ENCODE measurements at places on chromosomes 1 and 21. TPM values are rescaled to one million over a fixed set of nuclear protein-coding genes. Genes with fewer than 3 reads are reported as not detected.

GRCh38 chr1:10950316-10951172 is 61.9 kb upstream of the TARDBP start:
- H3K4me1 ChIP-seq, result peaks cover 6% of the 10 kb centered on the region
- DNase-seq, result no peak
- no peak overlapping the region for H3K4me3 ChIP-seq
- peaks cover 2% of the 10 kb centered on the region for H3K27me3 ChIP-seq
- no peaks in the 10 kb centered on the region for H3K36me3 ChIP-seq

GRCh38 chr1:9867408-9868243 is 42.4 kb downstream of the CTNNBIP1 start:
- no peak overlapping the region for H3K4me3 ChIP-seq
- peak; percentile 68 for DNase-seq
- no peaks in the 10 kb centered on the region for H3K27me3 ChIP-seq
- no peaks in the 10 kb centered on the region for H3K4me1 ChIP-seq
- H3K36me3 ChIP-seq, result peaks cover 5% of the 10 kb centered on the region
- no peak overlapping the region for H3K27ac ChIP-seq

DNA sequence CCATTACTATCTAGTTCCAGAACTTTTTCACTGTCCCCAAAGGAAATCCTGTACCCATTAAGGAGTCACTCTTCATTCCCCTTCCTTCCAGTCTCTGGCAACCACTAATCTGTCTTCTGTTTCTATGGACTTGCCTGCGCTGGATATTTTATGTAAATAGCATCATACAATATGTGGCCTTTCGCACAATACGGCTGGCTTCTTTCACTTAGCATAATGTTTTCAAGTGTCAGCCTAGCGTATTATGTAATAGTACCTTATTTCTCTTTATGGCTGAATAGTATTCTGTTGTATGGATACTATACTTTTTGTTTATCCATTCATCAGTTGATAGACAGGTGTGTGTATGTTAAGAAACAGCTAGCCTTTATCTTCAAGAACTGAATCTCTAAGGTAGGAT is 14.3 kb downstream of the ATF3 start:
- DNase-seq, result no peak
- H3K27ac ChIP-seq, result no peak overlapping the region
- no peak overlapping the region for H3K4me3 ChIP-seq
- H3K36me3 ChIP-seq, result peaks cover 14% of the 10 kb centered on the region
- peaks cover 4% of the 10 kb centered on the region for H3K27me3 ChIP-seq

DNA sequence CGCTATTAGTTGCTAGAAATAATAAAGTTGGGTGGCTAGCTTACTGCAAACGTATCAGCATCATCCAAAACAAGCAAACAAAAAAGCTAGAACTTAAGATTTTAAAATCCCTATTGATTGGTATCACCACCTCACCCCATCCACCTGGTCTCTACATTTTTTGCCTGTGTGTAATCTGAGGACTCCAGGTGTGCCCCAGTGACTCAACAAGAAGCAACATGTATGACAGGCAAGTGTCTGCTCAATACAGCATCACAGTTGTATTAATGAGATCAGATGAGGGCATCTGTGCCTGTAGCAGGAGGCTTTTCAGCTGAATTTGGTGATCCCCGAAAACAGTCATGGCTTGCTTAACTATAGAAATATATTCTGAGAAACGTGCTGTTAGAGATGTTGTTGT is 14.6 kb upstream of the PAPPA2 start:
- no peak overlapping the region for H3K27ac ChIP-seq
- no peak for DNase-seq
- no peaks in the 10 kb centered on the region for H3K36me3 ChIP-seq
- no peak overlapping the region for H3K4me3 ChIP-seq

Gene SELL
- total RNA-seq, result 1.4 TPM

Gene YARS1
- 101 TPM for total RNA-seq

DNA sequence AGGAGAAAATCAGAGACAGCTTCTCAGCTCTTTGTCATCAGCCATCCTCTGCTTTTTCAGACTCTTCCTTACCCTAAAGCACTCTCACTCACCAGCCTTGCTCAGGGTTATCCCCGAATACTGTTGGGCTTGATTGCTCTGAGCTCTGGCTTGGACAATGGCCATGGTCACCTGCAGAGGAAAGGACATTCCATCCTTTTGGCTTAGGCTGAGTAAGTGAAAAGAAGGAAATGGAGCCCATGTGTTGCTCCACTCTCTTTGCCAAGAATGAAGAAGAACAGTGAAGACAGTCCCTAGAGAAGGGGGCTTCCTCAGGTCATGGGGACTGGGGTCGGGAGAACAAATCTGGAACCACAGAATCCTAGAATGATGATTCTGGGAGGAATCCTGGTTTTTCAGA is 2.3 kb downstream of the MTMR11 start:
- no peak overlapping the region for H3K27ac ChIP-seq
- peaks cover 39% of the 10 kb centered on the region for H3K4me1 ChIP-seq
- no peak overlapping the region for H3K4me3 ChIP-seq
- no peaks in the 10 kb centered on the region for H3K27me3 ChIP-seq
- no peak for DNase-seq
- H3K36me3 ChIP-seq, result peaks cover 29% of the 10 kb centered on the region

Gene HSPA13
- total RNA-seq, result 42.0 TPM

- no peak overlapping the region for H3K27ac ChIP-seq
- no peak for DNase-seq
- H3K36me3 ChIP-seq, result no peaks in the 10 kb centered on the region
- peaks cover 9% of the 10 kb centered on the region for H3K4me1 ChIP-seq
- H3K4me3 ChIP-seq, result no peak overlapping the region
- H3K27me3 ChIP-seq, result peaks cover 11% of the 10 kb centered on the region
Observed at GRCh38 chr1:205962821-205963221, 19.6 kb upstream of the SLC26A9 start.

DNA sequence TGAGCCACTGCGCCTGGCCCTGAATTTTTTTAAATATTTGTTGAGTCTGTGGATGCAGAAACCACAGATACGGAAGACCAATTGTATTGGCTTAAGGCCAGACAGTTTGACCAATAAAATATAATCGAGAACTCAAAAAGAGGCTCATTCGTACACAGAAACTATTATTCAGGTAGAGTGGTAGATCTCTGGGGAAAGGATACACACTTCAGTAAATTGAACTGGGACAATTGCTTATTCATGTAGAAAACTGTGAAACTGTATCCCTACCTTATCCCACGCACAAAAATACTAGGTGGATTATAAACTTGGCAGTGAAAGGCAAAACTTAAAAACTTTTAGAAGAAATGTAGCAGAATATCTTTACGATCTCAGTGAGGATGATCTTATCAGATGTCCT is 25.0 kb upstream of the SHE start:
- no peaks in the 10 kb centered on the region for H3K4me1 ChIP-seq
- no peaks in the 10 kb centered on the region for H3K36me3 ChIP-seq
- no peak overlapping the region for H3K4me3 ChIP-seq
- no peak overlapping the region for H3K27ac ChIP-seq
- peaks cover 12% of the 10 kb centered on the region for H3K27me3 ChIP-seq

Gene FMN2
- 0.33 TPM for total RNA-seq

DNA sequence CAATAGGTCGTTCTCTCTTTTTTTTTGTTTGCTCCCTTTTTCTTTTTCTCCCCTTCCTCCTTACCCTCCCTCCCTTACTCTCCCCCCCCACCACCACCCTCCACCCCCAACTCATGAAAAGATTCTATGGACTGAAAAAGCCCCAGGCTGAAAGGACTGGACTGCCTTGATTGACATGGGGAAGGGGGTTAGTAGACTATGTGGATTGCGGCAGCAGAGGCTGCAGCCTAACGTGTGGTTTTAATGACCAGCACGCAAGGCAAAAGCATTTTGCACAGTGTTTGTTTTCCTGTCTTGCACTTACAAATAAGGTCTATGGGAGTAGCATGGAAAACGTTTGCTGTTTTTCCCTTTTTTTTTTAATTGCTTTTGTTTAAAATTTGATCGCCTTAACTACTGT is 5.5 kb downstream of the ZBTB18 start:
- H3K4me3 ChIP-seq, result no peak overlapping the region
- peaks cover 14% of the 10 kb centered on the region for H3K36me3 ChIP-seq
- H3K27ac ChIP-seq, result peak overlapping the region; percentile 64
- no peak for DNase-seq

DNA sequence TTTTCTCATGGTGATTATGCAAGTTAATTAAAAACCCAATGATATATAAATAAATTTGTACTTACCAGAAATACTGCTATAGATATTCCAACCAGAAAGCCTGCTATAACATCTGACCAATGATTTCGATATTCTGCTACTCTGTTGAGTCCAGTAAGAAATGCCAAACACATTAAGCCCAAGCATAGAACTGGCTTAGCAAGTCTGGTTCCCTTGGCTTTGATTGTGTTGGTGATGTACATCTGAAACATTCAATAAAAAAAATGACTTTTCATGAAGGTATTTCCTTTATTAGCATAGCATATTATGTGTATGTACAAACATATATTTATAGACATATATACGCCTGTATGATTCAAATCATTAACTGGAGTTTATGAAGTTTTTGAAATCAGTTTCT is 82.8 kb downstream of the PLPPR5 start:
- no peaks in the 10 kb centered on the region for H3K4me1 ChIP-seq
- DNase-seq, result no peak
- H3K27me3 ChIP-seq, result no peaks in the 10 kb centered on the region
- no peak overlapping the region for H3K4me3 ChIP-seq
- no peaks in the 10 kb centered on the region for H3K36me3 ChIP-seq
- no peak overlapping the region for H3K27ac ChIP-seq

DNA sequence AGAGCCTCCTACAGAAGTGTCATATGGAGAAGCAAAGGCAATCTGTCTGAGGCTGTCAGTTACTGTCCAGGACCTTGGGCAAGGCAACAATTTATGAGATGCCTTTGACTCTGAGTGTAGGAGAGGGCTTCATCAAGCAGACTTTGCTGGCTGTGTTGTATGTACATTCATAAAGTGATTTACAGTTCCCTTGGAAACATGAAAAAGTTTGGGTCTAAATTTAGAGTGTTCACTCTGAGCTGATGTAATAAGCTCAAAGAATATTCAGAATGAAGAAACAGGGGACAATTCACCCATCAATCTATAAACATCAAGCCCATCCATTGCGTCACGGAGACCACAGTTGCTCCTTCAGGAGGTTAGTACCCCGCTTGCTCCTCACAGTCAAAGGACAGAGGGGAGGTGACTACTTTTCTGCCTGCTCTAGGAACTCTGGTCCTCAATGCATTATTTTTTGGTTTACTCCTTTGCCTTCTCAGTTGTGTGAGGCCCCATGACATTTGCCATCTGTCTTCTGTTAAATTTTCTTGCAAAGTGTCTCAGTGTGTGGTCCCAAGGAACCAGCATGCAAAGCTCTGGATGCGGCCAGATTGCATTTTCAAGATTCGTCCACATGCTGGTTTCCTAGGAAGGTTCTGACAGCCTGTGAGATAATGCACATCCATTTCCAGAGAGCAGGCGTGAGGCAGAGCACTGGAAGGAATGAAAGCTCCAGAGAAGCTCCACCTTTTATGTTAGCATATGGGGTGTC is 241.1 kb upstream of the KIAA0040 start:
- no peaks in the 10 kb centered on the region for H3K4me1 ChIP-seq
- H3K27me3 ChIP-seq, result peaks cover 64% of the 10 kb centered on the region
- no peaks in the 10 kb centered on the region for H3K36me3 ChIP-seq
- no peak overlapping the region for H3K4me3 ChIP-seq

Gene ZBTB37
- total RNA-seq, result 19.3 TPM

Gene TYW3
- total RNA-seq, result 12.9 TPM

GRCh38 chr1:187270256-187270655 is 441.5 kb downstream of the PLA2G4A start:
- H3K36me3 ChIP-seq, result peaks cover 2% of the 10 kb centered on the region
- no peak overlapping the region for H3K4me3 ChIP-seq
- DNase-seq, result no peak
- H3K27me3 ChIP-seq, result no peaks in the 10 kb centered on the region
- peaks cover 53% of the 10 kb centered on the region for H3K4me1 ChIP-seq
- H3K27ac ChIP-seq, result peak overlapping the region; percentile 85

DNA sequence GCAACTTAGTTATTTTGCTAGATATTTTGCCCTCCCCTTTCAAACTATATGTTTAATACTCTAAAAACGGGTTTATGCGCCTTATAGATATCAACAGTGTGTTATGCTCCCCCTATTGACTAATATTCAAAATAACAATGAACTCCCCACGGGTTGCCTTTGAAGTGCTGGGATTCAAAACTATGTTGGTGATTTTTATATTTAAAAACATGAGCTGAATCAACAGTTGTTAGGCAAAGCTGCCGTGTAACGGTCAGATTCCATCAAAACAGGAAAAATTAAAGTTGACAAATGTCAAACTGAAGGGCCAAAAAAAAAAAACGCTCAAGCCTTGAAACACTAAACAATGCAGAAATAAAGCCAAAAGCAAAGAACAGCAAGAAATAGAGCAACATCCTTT is 2.5 kb downstream of the TGFBR3 start:
- DNase-seq, result no peak
- H3K4me1 ChIP-seq, result peaks cover 22% of the 10 kb centered on the region
- peak overlapping the region; percentile 59 for H3K4me3 ChIP-seq

Gene TPTE
- total RNA-seq, result not detected

- no peaks in the 10 kb centered on the region for H3K27me3 ChIP-seq
- peak; percentile 60 for DNase-seq
- H3K27ac ChIP-seq, result peak overlapping the region; percentile 74
- H3K4me3 ChIP-seq, result no peak overlapping the region
- peaks cover 2% of the 10 kb centered on the region for H3K4me1 ChIP-seq
- H3K36me3 ChIP-seq, result peaks cover 6% of the 10 kb centered on the region
Observed at GRCh38 chr1:68120136-68120791, 69.8 kb upstream of the DIRAS3 start.

DNA sequence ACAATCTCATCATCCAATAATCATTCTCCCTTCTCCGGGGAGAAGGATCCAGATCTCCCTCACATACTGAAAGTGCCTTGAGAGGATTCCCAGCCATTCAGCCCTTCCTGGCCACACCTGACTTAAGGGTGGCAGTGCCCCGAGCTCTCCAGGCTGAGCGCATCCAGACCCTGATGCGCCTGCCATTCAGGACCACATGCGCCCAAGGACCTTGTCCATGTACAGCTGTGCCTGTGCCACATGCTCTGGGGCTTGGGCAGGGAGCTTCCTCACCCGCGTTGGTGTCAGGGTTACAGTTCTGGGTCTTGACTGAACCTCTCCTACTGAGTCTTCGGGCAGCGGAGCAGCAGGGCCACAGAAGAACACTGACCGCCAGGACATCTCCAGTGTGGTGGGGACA is 121.1 kb downstream of the KIAA0319L start:
- no peaks in the 10 kb centered on the region for H3K27me3 ChIP-seq
- peaks cover 37% of the 10 kb centered on the region for H3K36me3 ChIP-seq
- H3K4me3 ChIP-seq, result no peak overlapping the region
- DNase-seq, result no peak
- no peaks in the 10 kb centered on the region for H3K4me1 ChIP-seq

Gene AMY1A
- total RNA-seq, result not detected
